ENCODE measurements at places on chromosomes 7 and 10.

- DNase-seq = no peak
These were observed 1.8 kb upstream of the IGF2BP3 start for GRCh38 chr7:23472046-23472445.

DNA sequence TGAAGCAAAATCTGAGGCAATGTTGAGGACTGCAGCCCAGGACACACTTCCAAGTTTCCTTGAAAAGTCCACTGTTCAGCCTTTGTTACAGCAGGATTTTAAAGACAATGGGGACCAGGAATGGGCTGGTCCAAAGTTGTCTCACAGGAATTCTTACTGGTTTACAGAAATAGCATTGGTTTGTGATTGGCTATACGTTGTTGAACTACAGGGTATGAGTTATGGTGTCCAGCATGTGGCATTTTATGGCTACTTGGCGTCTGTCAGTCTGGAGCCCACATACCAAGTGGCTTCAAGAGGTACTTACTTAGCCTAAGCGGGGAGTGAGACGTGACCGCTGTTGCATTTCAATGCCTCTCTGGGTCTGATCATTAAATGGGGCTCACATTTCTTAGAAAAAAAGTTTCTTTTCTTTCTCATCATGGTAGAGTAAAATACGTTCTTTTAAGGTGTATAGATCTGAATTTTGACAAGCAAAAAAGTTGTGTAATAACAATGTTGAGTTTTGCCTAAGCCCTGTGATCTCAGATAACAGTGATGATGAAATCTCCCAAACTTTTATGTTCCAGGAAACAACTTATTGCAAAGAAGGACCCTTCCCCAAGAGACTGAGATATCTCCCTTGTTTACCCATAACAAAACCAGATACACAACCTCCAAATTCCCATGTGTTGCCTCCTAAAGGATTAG, 100.0 kb upstream of the TRIM24 start:
- DNase-seq = no peak

DNA sequence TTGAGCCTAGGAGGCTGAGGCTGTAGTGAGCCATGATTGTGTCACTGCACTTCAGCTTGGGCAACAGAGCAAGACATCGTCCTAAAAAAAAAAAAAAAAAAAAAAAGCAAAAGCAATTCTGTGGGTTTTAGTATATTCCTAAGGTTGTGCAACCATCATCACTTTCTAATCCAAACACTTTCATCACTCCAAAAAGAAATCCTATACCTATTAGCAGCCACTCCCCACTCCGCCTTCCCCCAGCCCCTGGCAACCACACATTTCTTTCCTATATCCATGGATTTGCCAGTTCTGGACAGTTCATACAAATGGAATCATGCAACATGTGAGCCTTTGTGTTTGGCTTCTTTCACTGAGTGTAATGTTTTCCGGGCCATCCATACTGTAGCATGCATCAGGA, 20.4 kb downstream of the ZAN start:
- no peak for DNase-seq

DNA sequence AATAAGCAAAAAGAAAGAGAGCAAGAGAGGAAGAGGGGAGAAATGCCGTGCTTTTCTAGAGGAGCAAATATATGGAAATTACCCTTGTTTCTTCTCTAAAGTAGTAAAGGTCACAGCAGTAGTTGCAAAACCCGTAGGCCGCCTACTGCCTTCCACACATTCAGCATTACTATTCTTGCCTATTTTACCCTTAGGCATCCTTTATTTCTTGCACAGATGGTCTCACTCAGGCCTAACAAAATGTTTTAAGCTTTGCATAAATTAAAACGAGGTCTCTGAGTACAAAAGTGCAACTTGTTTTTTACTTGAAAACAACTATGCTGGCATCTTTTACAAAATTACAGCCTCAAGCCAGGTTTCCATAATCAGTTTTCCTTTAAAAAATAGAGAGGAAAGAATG, 644.6 kb downstream of the AUTS2 start:
- DNase-seq = no peak

DNA sequence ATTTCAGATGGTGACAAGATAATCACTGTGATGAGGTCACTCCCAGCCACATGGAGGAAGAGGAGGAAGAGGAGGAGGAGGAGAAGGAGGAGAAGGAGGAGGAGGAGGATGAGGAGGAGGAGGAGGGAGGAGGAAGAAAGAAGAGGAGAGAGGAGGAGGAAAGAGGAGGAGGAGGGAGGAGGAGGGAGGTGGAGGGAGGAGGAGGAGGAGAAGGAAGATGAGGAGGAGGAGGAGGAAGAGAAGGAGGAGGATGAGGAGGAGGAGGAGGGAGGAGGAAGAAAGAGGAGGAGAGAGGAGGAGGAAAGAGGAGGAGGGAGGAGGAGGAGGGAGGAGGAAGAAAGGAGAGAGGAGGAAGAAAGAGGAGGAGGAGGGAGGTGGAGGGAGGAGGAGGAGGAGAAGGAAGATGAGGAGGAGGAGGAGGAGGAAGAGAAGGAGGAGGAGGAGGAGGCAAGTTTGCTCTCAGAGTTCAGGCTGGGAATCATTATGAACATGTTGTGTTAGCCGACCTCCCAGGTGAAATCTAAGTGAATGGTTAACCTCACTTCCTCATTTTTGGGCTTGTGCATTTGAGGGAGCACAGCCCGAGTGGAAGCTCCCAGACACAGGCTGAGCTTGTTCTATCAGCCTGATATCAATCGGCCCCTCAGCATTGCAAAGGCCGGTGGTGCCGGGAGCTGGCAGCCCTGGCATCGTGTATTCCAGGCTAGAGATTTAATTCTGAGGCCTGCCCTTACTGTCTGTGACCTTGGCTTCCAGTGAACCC, 236.2 kb upstream of the PITRM1 start:
- DNase-seq = no peak

DNA sequence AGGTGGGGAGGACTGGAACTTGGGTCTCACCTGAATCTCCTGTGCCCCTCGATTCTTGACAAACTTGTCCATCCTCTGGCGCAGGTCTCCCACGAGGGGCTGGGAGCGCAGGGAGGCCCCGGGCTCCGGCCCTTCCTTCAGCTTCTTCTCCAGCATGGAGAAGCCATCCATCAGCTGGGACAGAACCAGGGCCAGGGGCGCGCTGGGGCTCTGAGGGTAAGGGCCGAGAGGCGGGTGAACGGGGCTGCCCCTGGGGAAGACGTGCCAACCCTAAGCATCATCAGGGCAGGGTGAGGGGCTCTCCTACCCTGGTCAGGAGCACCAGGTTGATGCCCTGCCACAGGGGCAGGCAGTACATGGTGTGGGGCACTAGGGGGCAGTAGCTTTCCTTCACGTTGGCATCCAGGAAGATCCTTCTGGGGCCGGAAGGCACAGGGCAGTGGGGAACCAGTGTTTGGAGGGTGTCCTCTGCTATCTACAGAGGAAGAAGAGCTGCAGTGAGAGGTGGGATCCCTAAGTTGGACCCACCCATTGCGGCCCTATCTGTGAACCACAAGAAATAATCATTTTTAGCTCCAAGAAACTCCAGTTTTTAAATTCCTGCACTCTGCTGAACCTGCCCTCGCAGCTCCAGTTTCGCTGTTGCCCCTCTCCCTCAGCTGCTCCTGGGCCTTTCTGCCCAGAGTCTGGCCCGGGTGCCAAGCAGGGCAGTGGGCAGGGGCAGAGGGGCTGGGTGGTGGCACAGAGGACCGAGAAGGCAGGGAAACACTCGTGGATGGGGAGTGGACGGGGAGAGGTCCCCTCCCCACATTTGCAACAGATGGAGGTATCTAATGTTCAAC, 10.8 kb upstream of the PYROXD2 start:
- DNase-seq = peak; percentile 47

DNA sequence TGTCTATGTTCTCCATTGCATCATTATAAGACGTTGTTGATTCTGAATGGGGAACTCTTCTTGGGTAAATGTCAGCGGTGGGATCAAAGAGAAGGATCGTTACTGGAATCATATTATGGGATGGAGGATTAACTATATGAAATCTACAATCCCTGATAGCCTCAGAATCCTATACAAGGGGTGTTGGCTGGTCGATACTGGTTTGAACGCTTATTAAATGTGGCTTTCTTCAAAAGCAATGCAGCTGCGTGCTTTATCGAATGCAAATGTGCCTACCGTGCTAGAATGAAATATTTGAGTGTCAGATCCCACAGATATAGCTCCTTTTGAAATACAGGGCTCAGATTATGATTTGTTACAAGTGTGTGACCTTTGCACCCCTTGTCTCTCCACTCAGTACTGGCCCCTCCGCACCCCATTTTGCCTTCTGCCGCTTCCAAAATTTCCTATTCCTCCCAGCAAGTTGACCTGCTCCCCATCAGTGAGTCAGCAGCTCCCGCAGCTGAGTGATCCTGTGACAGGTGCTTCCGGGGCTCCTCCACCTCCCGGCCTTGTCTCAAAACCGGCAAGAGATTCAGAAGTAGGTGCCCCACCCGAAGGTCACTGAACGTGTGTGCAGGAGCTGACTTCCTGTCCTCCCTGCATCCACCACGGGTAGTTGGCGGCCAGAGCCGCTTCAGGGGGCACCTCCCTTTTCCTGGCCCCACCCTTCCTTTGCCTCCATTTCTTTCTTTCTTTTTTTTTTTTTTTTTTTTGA, 76.6 kb downstream of the PTPRE start:
- no peak for DNase-seq

DNA sequence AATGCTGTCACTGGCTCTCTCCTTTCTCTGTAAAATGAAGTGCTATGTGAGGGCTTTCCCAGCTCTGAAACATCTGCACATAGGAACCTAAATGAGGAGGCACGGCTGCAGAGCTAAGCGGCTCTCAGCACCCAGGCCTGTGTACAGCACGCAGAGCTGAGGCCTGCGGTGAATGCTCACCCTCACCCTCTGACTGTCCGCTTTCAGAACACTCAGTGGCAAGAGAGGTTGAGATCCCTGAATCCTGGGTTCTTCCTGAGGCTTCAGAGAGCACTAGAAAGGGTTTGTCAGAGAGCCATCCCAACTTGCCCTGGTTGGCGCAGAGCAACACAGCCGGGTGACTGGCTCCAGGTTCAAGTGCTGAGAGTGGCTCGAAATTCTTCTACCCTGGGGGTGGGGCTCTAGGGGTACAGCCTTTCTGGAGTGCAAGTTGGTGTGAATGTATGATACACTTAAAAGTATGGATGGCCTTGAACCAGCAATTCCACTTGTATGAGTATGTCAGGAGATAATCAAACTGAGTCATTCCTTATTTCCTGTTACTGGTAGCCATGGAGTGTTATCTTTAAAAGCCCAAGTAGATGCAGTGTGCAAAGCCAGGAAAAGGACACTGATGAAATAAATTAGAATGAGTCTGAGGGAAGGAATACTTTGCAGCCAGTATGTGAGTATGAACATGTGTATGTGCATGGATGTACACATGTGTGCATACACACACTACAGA, 1.7 kb upstream of the CCDC201 start:
- no peak for DNase-seq

GRCh38 chr7:135957627-135958026, 19.5 kb downstream of the MTPN start:
- no peak for DNase-seq

DNA sequence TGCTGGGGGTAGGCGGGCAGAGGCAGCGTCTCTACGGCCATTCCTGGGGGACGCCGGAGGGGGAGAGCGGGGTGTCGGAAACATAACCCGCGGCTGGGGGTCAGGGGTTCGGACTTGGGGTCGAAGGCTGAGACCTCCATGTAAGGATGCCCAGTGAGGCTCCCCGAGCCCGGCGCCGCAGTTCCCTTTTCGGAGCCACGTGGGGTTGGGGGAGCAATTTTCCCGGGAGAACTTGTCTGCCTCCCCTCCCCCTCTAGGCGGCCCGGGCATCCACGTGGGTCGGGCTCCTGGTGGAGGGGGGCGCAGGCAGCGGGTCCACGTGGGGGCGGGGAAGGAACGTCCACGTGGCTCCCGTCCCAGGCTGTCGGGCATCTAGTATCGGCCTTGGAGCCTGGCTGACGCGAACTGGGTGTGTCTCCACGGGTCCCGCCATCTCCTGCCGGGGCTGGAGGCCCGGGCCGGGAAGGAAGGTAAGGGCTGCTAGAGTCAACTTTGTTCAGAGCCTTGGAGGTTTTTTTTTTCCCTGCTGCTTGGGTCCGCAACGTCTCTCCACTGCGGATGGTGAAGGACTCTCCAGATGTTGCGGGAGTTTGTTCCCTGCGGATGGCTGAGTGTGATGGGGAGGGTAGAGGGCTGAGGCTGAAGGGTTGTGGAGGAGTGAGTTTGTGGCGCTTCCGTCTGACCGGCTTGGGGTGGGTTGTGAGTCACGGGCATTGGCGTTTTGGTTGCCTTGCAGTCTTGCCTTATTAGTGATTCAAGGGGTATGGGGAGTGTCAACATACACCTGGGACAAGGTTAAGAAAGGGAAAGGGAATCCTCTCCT, 744 bp downstream of the PPRC1 start:
- DNase-seq = peak; percentile 77

- DNase-seq = no peak
These were observed 50.2 kb downstream of the ABI1 start for GRCh38 chr10:26810435-26811026.

- DNase-seq = no peak
These were observed 2.8 kb upstream of the ABI1 start for GRCh38 chr10:26863351-26864076.

DNA sequence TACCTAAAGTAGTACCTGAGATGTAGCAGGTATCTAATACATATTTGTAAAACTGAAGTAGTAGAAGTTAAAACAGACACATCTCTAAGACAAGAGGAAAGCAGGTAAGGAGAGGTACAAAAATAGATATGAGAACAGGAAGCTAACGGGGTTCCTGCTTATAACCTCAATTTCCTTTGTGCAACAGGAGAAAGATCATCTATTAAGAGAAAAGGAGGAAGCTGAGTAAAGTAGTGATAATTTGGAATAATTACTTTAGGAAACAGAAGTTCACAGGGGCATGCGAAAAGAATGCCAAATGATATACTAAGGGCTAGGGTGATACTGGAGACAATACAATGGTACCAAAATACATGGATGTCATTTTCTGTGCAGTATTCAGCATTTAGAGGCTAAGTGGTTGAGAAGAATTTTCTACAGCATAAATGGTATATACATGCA, 108.7 kb downstream of the NRBF2 start:
- DNase-seq = no peak

GRCh38 chr10:128001363-128001745, 94.5 kb downstream of the PTPRE start:
- no peak for DNase-seq

GRCh38 chr7:28408105-28408959, 4.0 kb upstream of the CREB5 start:
- no peak for DNase-seq

GRCh38 chr10:109732254-109732965, 190.9 kb downstream of the XPNPEP1 start:
- DNase-seq = no peak

DNA sequence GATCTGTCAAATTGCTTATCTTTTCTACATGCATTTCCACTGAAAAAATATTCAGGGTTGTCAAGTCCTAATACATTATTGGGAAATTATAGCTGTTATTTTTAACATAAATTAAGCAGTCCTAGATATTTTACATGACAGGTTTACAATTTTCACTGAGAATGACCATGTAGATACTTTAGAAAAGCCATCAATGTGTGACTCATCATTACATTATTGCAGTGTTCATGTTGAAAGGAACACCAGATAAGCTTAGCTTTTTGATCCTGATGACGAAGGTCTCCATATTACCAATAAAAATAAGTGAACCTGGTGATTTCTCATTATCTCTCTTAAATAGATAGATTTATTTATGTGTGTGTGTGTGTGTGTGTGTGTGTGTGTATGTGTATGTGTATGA, 529.5 kb upstream of the PCDH15 start:
- no peak for DNase-seq

Data from activated naive CD4-positive, alpha-beta T cell treated with anti-CD3 and anti-CD28 coated beads, Interleukin-2, amount 50 U/mL, for 16 hours (primary cell).